EH (cell line): ENCODE measurements at places on chromosomes 5 and 9.

- no peak for DNase-seq
These were observed 129.8 kb downstream of the ROR2 start for GRCh38 chr9:91820126-91820750.

DNA sequence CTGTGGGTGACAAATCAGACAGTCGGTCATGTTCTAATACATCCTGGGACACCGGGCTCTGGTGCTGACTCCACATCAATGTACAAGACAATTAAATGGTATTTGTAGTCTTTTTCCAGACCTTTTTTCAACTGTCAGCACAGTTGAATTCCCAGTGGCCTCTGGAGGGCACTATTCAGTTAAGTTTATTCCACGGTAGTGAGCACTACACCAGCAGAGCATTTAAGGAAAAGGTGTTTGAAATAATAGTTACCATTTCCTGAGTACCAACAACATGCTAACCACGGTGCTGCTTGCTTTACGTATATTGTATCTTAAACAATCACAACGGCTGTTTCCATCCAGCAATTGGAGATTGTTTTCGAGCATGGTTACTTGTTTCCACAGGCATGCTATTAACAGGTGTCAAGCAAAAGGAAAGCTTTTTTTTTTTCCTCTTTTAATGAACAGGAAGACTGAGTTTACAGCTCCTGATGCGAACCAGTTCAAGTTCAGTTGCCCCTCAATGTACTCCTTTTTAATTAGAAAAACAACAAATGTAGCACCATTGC lies 186.7 kb downstream of the PDZD2 start:
- peak; percentile 63 for DNase-seq

DNA sequence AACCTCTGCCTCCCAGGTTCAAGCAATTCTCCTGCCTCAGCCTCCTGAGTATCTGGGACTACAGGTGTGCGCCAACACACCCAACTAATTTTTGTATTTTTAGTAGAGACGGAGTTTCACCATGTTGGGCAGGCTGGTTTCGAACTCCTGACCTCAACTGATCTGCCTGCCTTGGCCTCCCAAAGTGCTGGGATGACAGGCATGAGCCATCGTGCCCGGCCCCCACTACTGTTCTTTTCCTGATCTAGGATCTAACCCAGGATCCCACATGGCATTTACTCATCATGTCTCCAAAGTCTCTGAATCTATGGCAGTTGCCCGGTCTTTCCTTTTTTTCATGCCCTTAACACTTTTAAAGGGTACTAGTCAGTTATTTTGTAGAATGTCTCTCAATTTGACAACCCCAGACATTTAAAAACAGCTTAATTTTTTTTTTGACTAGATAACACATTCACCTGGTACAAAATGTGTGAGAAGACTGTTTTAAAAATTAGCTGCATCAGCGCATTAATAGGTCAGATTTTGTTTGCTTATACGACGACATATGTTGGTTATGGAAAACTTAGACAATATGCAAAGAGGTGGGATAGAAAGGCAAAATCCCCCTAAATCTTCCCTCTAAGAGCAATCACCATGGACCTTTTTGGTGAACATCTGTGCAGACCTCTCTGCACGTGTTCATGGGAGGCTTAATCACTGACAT lies 46.5 kb downstream of the STOM start:
- DNase-seq = no peak

DNA sequence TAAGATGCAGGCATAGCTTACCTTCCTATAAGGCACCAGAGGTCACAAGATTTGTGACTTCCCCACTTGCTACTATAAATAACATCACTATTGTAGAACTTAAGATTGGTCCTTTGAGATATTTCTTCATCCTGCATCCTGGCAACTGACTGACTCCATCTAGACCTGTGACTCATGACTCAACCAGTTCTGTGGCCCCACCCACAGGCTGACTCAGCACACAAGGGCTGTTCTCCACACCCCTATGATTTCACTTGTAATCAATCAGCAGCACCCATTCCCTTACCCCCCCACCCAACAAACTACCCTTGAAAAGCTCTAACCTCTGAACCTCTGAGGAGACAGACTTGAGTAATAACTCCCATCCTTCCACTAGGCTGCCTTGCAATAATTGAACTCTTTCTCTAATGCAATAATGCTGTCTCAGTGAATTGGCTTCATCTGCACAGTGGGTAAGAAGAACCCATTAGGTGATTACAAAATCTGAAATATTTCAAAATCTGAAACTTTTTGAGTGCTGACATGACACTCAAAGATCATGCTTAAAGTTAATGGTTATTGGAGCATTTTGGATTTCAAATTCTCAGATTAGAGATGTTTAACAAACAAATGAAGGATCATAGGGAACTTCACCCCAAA lies 296.7 kb downstream of the ARL15 start:
- DNase-seq = peak; percentile 86

DNA sequence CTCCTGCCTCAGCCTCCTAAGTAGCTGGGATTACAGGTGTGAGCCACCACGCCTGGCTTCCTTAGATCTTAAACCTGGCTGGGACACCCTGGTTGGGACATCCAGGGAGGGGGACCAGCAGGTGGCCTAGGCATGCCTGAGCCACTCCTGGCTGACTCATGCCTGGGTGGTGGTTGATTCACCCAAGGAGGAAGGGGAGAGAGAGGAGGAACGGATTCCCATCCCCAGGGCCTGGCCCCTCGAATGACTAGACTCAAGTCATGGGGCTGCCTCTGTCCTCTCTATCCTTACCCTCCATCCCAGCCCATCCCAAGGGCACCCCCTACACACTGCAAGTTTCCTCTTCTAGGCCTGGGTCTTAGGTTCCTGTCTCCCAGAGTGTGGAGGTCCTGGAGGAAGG lies 12.7 kb downstream of the EEIG1 start:
- peak; percentile 63 for DNase-seq

GRCh38 chr9:84136119-84136868 lies 155.7 kb downstream of the RMI1 start:
- DNase-seq = peak; percentile 59

DNA sequence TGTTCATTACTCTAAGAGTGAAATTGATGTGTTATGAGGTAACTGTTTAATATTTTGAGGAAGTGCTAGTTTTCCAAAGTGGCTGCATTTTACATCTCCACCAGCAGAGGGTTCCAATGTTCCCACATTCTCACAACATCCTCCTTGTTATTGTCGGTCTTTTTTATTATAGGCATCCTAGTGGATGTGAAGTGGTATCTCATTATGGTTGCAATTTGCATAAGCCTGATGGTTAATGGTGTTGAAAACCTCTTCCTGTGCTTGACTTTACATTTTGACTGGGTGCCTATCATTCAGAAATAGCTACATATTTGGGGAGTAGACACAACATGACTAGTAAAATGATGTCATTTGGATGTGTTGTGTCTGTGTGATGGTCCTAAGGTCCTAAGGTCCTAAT lies 143.6 kb downstream of the MRPS30 start:
- peak; percentile 8 for DNase-seq

GRCh38 chr9:115444959-115445358 lies 327.0 kb upstream of the TNC start:
- no peak for DNase-seq

DNA sequence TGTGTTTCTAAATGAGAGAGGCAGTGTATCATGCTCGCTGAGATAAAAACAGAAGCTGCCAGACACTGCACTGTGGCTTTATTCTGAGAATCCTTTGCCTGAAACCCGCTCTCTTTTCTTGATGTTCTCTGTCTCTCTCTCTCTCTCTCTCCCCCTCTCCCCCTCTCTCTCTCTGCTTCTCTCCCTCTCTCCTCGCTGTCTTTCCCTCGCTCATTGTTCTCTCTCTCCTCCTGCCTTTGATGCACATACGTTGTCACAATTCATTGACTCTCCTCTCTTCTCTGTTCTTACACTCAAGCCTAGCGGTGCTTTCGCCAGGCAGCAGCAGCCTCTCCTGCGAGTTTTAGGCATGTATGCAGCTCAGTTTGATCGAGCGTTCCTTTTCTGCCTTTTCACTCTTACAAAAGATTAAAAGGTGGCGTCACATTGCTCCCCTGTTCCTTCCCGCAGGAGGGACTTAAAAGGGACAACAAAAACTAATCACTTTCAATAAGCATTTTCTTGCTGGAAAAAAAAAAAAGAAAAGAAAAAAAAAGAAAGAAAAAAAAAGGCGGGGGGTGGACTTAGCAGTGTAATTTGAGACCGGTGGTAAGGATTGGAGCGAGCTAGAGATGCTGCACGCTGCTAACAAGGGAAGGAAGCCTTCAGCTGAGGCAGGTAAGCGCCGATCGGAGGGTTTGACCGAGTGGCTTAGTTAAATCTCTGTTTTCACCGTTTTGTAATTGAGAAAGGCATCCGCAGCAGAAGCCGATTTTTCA lies 717.9 kb upstream of the WWC1 start:
- DNase-seq = peak; percentile 48

DNA sequence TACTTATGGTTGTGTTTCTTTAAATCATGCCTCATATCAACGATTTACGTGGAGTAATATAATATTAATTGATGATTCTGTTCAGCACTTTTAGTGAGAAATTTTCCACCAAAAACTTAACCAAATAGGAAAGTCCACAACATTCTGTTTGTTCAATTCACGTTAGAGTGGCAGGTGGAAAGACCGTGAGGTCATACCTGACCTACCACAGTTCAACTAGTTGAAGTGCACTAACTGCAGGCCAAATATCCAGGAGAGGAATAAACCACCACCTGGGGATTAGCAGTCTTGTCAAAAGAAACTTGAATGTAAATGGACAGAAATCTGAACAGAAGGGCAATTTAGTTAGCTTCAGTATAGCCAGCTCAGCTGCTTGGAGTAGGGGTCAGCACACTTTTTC lies 577.7 kb downstream of the KIF4B start:
- no peak for DNase-seq

GRCh38 chr5:91188755-91189154 lies 194.4 kb downstream of the ARRDC3 start:
- no peak for DNase-seq

DNA sequence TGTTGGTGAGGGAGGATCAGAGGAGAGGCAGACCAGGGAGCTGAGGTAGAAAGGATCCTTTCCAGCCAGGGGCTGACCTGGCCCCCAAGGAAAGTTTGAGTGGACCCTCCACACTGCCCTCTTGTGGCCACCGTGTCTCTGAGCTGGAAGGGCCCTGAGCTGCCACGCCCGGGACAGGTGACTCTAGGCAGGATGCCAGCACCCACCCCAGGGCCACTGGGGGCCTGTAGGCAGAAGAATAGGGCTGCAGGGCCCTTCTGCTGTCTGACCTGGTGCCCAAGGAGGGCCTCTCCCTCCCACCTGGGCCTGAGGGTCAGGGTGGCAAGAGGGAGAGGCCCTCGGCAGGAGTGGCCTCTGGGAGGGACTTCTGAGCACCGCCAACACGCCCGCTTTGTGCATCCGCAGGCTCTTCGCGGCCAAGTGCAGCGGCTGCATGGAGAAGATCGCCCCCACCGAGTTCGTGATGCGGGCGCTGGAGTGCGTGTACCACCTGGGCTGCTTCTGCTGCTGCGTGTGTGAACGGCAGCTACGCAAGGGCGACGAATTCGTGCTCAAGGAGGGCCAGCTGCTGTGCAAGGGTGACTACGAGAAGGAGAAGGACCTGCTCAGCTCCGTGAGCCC lies 76.8 kb downstream of the LMX1B start:
- DNase-seq = peak; percentile 17

DNA sequence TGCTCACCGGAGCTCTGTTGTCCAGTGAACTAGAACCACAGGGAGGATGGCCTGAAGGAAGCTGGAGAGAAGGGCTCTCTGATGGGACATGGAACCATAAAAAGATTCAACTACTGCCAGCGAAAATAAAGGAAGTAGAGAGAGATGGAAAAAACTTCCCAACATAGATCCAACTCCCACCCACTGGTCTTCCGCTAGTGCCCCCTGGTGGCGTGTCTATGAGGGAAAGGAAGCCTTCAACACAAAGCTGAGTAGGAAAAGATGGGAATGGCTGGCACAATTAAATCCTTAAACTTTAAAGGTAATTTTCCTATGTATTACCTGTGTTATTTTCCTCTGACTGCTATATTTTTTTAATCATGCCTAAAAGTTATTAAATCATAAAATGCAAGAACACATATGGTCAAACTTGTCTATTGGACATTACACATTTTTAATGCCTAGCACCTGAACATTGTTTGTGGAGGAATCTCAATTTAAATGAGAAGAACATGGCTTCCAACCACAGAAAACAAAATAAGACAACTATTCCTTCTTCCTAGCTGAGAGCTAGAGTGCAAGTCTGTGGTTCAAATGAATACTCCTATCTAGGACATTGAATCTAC lies 51.5 kb downstream of the CEP120 start:
- peak; percentile 43 for DNase-seq

- DNase-seq = peak; percentile 30
These were observed 173.6 kb downstream of the FANCC start for GRCh38 chr9:95143591-95144561.

DNA sequence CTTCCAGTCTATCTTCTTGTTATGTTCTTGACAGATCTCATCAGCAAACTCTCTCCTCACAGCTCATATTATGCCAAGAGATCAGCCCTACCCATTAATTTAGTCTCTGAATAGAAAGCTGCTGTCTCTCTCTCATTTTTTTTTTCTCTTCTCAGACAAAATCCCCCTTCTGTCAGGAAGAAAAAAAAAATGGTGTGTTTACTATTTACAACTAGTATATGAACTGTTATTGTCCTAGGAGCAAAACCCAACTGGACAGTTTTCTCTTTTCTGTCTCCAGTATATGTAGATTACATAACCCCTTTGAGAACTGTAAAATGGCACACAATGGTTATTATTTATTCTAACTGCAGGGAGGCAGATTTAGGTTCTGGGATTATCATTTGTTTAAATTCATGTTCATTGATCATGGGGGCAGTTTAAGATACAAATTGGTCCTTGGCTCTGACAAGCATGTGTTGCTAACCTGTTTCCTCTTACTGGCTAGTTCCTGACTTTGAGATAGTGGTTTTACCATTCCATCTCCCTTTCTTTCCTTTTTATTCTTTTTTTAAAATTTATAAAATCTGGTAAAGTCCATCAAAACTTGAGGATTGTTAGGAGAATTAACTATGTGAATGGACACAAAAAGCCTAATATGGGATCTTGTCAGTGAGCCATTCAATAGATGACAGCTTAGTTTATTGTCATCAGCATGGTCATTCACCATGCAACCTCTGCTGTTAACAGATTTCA lies 210.0 kb upstream of the PAPPA start:
- DNase-seq = peak; percentile 22

DNA sequence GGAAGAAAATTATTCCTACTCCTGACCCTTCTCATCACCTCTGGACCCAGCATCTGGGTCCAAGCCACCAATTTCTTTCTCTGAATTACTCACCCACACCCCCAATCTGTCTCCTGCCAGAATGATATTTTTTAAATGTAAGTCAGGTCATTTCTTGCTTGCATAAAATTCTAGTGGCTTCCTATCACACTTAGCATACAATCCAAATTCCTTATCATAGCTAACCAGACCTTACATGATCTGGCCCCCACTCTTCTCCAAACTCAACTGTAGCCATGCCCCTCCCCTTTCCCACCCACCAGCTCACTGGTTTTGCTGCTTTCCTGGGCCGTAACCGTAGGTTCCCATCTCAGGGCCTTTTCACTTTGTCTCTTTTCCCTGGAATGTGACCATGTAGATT lies 15.2 kb downstream of the HTR4 start:
- no peak for DNase-seq

DNA sequence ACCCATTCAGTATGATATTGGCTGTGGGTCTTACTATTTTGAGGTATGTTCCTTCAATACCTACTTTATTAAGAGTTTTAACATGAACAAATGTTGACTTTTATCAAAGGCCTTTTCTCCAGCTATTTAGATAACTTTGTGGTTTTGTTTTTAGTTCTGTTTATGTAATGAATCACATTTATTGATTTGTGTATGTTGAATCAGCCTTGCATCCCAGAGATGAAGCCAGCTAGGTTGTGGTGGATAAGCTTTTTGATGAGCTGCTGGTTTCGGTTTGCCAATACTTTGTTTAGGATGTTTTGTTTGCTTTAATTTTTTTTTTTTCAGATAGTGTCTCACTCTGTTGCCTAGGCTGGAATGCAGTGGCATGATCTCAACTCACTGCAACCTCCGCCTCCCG lies 609.0 kb upstream of the COX7C start:
- DNase-seq = no peak
